ENCODE measurements at places on chromosomes 12 and 14. TPM values are rescaled to one million over a fixed set of nuclear protein-coding genes. Genes with fewer than 3 reads are reported as not detected.

ADSS1 gene
- 17.1 TPM for total RNA-seq

FIGNL2 gene
- total RNA-seq: 4.8 TPM

PPP2R5E gene
- total RNA-seq: 57.1 TPM

CCDC38 gene
- total RNA-seq: 0.09 TPM

CLEC2B gene
- total RNA-seq: not detected

AACS gene
- total RNA-seq: 34.6 TPM

LRRC43 gene
- total RNA-seq: 4.9 TPM

GRCh38 chr12:50567926-50568325, 63.1 kb downstream of the DIP2B start:
- peak overlapping the region; percentile 66 for H3K27ac ChIP-seq
- H3K4me1 ChIP-seq: peaks cover 33% of the 10 kb centered on the region
- DNase-seq: no peak
- no peak overlapping the region for H3K4me3 ChIP-seq

DNA sequence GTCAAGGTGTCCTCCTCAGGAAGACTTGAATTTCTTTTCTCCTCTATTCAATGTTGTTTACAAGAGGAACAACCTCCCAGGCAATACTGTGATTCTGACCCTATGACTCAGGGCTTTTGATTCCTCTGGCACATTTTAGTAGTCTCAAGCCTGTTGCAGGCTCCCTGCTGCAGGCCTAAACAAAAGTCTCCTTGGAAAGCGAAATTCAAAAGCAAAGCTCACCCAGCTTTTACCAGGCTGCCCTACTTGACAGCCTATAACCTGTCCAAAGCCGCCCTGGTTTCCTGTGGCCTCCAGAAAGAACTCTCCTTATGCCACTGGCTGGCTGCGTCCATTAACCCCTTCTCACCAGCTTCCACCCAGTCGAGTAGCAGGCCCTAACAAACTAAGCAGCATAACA, 11.6 kb downstream of the FGD6 start:
- H3K36me3 ChIP-seq: peaks cover 11% of the 10 kb centered on the region
- H3K27me3 ChIP-seq: no peaks in the 10 kb centered on the region
- no peak overlapping the region for H3K4me3 ChIP-seq

GRCh38 chr12:88580051-88580871, at the start of gene KITLG:
TSS of gene KITLG (minus strand) at chr12:88580471. CDS start at chr12:88580278, 193 bp downstream.
- peaks cover 4% of the 10 kb centered on the region for H3K36me3 ChIP-seq
- H3K27ac ChIP-seq: peak within 1 kb of the TSS; percentile 92
- H3K4me1 ChIP-seq: peaks cover 37% of the 10 kb centered on the region
- peak; percentile 70 for DNase-seq
- peak within 1 kb of the TSS; percentile 93 for H3K4me3 ChIP-seq
- H3K27me3 ChIP-seq: no peaks in the 10 kb centered on the region

- H3K4me3 ChIP-seq: no peak overlapping the region
- DNase-seq: no peak
- H3K36me3 ChIP-seq: no peaks in the 10 kb centered on the region
- H3K4me1 ChIP-seq: no peaks in the 10 kb centered on the region
Observed at GRCh38 chr12:129719416-129719815, 184.4 kb downstream of the TMEM132D start.

- no peaks in the 10 kb centered on the region for H3K4me1 ChIP-seq
- no peak overlapping the region for H3K27ac ChIP-seq
- DNase-seq: no peak
Observed at GRCh38 chr14:93230539-93230938, 23.5 kb downstream of the UBR7 start.

DNA sequence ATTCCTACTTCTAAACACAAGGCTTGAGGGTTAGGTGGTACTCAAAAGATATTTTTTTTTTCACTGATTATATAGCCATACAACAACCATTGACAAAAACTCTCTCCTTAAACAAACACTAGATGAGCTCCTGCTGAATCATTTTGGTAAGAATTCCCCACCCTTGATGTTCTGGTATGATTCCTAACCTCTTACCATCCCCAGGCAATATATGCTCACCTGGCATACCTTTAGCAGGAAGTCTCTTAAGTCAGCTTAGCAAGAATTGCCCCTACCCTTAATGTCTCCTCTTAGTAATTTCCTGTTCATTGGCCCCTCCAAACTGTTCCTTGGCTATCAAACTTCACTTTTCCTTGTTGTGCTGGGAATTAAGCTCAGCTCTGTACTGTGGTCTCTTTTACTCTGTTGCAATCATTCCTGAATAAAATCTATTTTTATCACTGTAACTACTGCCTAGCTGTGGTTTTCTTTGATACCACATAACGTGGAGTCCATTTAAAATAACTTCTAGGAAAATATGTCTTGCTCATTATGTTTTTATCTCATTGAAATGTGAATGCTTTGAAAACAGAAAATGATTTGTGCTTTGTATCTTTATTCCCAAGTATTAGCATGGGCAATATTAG, 712.6 kb downstream of the SLC16A7 start:
- H3K27ac ChIP-seq: no peak overlapping the region
- H3K36me3 ChIP-seq: no peaks in the 10 kb centered on the region
- H3K4me3 ChIP-seq: no peak overlapping the region
- no peaks in the 10 kb centered on the region for H3K27me3 ChIP-seq

GRCh38 chr12:130375296-130376287, 37.9 kb downstream of the PIWIL1 start:
- no peak overlapping the region for H3K4me3 ChIP-seq
- peaks cover 71% of the 10 kb centered on the region for H3K27me3 ChIP-seq
- DNase-seq: no peak

DNA sequence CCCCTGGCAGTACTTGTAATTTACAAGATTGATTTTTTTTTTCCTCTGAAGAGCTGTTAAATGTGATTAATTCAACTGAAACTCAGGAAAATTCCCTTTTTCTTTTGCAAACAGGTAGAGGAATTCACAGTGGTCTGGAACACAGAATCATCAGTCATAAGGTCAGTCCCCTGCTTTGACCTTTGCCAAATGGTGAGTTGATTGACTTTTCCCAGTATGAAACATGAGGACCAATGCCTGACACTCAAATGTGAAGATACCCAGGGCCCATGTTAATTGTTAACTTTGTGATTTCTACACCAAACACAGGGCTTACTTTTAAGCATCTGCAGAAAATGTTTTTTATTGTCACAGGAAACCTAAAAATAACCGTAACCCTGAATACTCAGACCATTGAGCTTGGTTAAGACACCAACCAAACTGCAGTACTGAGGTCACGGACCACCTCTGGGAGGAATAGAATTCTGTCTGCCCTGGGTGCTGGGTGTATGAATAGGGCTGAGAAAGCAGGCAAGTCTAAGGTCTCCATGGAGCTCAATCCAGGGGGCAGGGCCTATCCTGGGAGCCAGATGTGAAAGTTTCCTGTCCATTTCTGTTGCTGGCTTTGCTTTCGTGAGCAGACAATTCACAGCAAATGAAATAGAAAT, 192.4 kb downstream of the TMX1 start:
- no peaks in the 10 kb centered on the region for H3K27me3 ChIP-seq
- H3K36me3 ChIP-seq: no peaks in the 10 kb centered on the region
- peaks cover 9% of the 10 kb centered on the region for H3K4me1 ChIP-seq
- H3K27ac ChIP-seq: no peak overlapping the region

DNA sequence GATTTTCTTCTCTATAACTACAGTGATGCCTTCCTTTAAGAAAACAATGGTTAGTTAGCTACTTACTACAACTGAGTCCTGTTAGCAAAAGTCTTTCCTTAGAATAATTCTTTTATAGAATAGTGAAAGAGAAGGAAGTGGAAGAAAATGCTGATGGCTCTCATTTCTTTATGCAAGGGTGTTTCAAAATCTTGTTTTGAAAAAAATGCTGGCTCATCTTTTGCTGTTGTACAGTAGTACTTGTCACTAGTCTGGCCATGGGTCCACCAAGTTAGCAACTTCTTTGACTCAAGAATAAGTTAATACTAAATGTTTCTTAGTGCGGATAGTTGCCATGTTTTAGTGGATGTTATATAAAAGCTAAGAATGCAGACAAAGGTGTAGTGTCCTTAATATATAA, 225.4 kb downstream of the PTPRO start:
- DNase-seq: no peak
- H3K27me3 ChIP-seq: no peaks in the 10 kb centered on the region
- peaks cover 20% of the 10 kb centered on the region for H3K4me1 ChIP-seq
- no peaks in the 10 kb centered on the region for H3K36me3 ChIP-seq
